Mucosa of gallbladder (tissue), 1 donor: ENCODE measurements at places on chromosomes 11 and 22. TPM values are rescaled to one million over a fixed set of nuclear protein-coding genes. Genes with fewer than 3 reads are reported as not detected.

DNA sequence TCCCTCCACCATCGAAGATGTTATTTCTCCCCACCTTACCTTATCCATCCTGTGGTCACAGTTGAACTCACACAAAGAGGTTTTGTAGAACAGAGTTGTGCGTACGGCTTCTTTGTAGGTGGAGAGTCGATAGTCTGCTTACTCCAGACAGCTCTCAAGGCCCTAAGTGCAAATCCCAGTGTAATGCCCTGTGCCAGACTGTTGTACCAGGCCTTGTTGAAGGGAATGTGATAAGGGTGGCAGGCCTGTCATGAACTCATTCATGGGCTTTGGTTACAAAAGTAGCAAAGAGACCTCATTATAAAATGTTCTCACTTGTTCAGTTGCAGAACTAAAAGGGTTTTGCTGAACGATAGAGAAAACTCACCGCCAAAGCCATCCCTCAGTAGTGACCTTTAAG, 288.7 kb upstream of the CADM1 start:
- no peak for DNase-seq

- no peak for DNase-seq
Measured at GRCh38 chr11:118956847-118957469, 860 bp downstream of the UPK2 start.

BTBD18 gene
- total RNA-seq: not detected

- DNase-seq: no peak
Measured at GRCh38 chr11:43392713-43393112, 34.0 kb downstream of the TTC17 start.

GRCh38 chr11:103380031-103380430, 270.8 kb downstream of the DYNC2H1 start:
- DNase-seq: no peak

GRCh38 chr22:47587861-47588577, 825.6 kb downstream of the TBC1D22A start:
- no peak for DNase-seq

HBE1 gene
- 4.0 TPM for total RNA-seq
